CD8-positive, alpha-beta T cell (primary cell): ENCODE measurements at places on chromosomes 11 and 22. TPM values are rescaled to one million over a fixed set of nuclear protein-coding genes. Genes with fewer than 3 reads are reported as not detected.

Gene SLC22A25
- not detected for total RNA-seq

Gene RFPL1
- total RNA-seq = not detected

Gene MOV10L1
- not detected for total RNA-seq

Gene PKP3
- total RNA-seq = not detected

Gene GGTLC2
- total RNA-seq = not detected

Gene DNHD1
- 41.1 TPM for total RNA-seq

Gene OR5B21
- not detected for total RNA-seq

Gene YPEL4
- total RNA-seq = 7.9 TPM

Gene PLEKHA7
- total RNA-seq = 0.84 TPM

Gene OR6A2
- total RNA-seq = not detected

Gene C11orf86
- total RNA-seq = not detected

Gene AIFM3
- total RNA-seq = not detected

Gene GTSE1
- 0.19 TPM for total RNA-seq

Gene F2
- not detected for total RNA-seq

Gene KCTD21
- total RNA-seq = 3.0 TPM
